ENCODE measurements at places on chromosomes 16 and 17. TPM values are rescaled to one million over a fixed set of nuclear protein-coding genes. Genes with fewer than 3 reads are reported as not detected.

Gene ATP2A1
- total RNA-seq: 0.39 TPM

Gene XAF1
- total RNA-seq: 0.84 TPM

Gene ZSWIM7
- 15.6 TPM for total RNA-seq

Gene RTN4RL1
- total RNA-seq: 8.0 TPM

Gene FA2H
- total RNA-seq: not detected

Gene RNF157
- total RNA-seq: not detected

Gene ARMC5
- 6.4 TPM for total RNA-seq

Gene IL34
- not detected for total RNA-seq

Gene DBF4B
- 9.3 TPM for total RNA-seq

Gene C17orf100
- total RNA-seq: 0.23 TPM

Gene ZNF624
- 1.6 TPM for total RNA-seq

Gene PTX4
- not detected for total RNA-seq

Gene PLLP
- total RNA-seq: 12.4 TPM

Gene HAPSTR1
- 65.0 TPM for total RNA-seq

Gene KCNH4
- total RNA-seq: not detected

Gene DHRS7C
- not detected for total RNA-seq

Gene KRTAP2-1
- not detected for total RNA-seq

Gene AIPL1
- total RNA-seq: not detected

Gene CPHXL2
- not detected for total RNA-seq

Gene SLC5A10
- not detected for total RNA-seq

Gene WFDC1
- total RNA-seq: not detected

Gene OSGIN1
- total RNA-seq: 1.2 TPM

Gene SLC16A6
- total RNA-seq: 0.04 TPM

Gene CHST4
- total RNA-seq: not detected

Gene RHBDL1
- 9.8 TPM for total RNA-seq

Gene OTOP3
- total RNA-seq: 0.08 TPM

Gene CACNG3
- not detected for total RNA-seq

Gene SLFN12
- 6.3 TPM for total RNA-seq

Gene CLEC3A
- not detected for total RNA-seq

Gene SSTR5
- not detected for total RNA-seq

Gene NOXO1
- total RNA-seq: 1.2 TPM

Gene FNDC8
- total RNA-seq: not detected

Gene CTRB2
- total RNA-seq: not detected

Gene SDR42E2
- not detected for total RNA-seq

Gene WWP2
- total RNA-seq: 14.8 TPM

Gene SYCE1L
- total RNA-seq: 0.38 TPM

Gene PHOSPHO1
- total RNA-seq: not detected

Gene NPIPA7
- total RNA-seq: 2.0 TPM

Gene KCNJ18
- total RNA-seq: not detected

Gene GNAO1
- not detected for total RNA-seq

Gene HIGD1B
- total RNA-seq: not detected

Gene FBF1
- total RNA-seq: 12.0 TPM

Gene RAD51C
- total RNA-seq: 55.5 TPM

Gene TNFRSF17
- total RNA-seq: not detected

Gene MPP2
- 0.61 TPM for total RNA-seq

Gene PRSS53
- 0.86 TPM for total RNA-seq

Gene NTN1
- total RNA-seq: 2.4 TPM

Gene CRHR1
- total RNA-seq: not detected

Data from hair follicular keratinocyte (primary cell).